ENCODE measurements at places on chromosomes 1 and 21. TPM values are rescaled to one million over a fixed set of nuclear protein-coding genes. Genes with fewer than 3 reads are reported as not detected.
A peak's percentile ranks its signal among the peaks of the same experiment; 100 is the strongest.

DNA sequence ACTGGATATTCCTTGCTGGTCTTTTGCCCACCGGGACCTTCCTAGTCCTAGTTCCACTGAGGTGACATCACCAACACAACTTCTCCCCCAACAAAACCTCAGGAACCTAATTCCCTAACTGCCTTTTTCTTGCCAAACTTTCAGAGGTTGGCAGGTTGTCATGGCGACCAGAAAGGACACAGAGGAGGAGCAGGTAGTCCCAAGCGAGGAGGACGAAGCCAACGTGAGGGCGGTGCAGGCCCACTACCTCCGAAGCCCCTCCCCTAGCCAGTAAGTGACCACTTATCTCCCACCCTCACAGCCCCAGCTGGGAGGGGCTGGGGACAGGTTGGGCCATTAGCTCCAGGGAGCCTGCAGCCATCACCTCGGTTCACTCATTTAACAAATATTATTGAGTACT lies 815 bp downstream of the STYXL2 start:
- DNase-seq = no peak

DNA sequence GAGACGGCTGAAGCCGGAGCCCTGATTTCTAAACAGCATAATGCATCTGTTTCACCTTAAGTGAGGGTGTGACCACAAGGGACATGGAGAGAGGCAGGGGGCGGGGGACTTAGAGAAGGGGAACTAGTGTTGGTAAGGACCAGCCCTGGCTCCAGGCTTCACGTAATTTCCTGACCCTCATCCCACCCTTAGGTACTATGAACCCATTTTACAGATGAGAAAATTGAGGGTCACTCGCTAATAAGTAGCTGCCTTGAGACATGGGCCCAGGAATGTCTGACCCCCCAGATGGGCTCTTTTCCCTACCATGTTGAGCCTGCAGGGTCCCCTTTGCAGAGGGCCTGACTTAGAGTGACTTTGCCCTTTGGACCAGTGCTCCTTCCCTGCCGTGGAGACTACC lies 4.7 kb downstream of the EPHA8 start:
- no peak for DNase-seq

GRCh38 chr21:40846103-40846502 lies 855 bp downstream of the DSCAM start:
- no peak for DNase-seq

DNA sequence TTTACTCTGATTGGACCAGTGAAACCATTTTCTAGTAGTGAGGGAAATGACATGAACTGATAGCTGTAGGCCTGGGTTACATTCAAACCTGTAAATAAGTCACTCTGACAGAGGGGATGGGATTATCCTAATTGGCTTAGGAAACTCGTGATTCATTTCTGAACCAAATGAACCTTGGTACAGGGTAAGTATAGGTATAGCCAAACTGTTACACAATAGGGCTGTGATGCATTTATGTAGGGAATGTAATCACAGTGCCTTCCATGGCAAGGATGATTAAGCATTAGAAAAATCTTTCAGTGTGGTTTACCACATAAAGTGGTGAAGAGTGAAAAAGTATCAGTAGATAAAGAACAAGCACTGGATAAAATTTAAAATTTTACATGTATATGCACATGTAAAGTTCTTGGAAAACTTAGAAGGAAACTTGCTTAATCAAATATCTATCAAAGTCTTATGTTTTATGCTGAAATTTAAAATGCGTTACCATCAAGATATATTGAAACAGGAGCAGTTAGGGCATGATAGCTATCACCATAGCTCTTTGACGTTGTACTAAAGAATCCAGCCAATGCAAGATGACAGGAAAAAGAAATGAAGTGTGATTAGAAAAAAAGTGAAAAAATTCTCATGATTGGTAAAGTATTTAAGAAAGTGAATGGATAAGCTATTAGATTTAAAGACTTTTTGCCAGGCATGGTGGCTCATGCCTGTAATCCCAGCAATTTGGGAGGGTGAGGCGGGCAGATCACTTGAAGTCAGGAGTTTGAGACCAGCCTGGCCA lies 63.0 kb downstream of the RABGAP1L start:
- no peak for DNase-seq

Gene SLFNL1
- 0.37 TPM for total RNA-seq

GRCh38 chr1:159229260-159229885 lies 24.7 kb downstream of the ACKR1 start:
- no peak for DNase-seq

Gene IFI16
- 6.3 TPM for total RNA-seq

Gene UBASH3A
- not detected for total RNA-seq

GRCh38 chr1:230288641-230289349 lies 137.3 kb downstream of the PGBD5 start:
- no peak for DNase-seq

- DNase-seq = no peak
Measured at GRCh38 chr21:46503922-46504550, 45.3 kb downstream of the DIP2A start.

DNA sequence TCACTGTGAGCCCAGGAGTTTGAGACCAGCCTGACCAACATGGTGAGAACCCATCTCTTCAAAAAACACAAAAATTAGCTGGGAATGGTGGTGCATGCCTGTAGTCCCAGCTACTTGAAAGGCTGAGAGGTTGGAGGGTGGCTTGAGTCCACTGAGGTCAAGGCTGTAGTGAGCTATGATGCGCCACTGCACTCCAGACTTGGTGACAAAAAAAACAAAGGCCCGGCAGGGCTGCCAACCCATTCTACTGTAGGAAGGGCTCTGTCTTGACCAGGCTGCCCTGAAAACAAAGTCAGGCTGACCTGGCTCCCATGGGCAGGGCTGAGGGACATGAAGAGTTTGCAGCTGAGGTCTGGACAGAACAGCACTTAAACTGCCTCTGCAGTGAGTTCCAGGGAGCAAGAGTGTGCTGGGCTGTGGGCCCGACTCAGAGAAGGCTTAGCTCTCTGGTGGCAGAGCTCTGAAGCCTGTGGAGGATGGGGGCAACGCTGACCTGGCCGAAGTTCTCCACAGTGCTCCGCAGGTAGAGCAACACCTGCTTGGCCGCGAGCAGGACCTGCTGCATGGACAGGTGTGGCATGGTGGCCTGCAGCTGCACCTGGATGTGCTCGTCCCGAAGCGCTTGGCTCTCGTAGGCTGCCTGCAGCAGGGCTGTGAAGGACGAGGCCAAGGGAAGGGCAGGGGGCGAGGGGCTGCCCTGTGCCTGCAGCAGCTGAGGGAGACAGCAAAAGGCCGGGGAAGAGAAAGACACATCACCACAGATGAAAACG lies 42.4 kb downstream of the URB1 start:
- no peak for DNase-seq

- DNase-seq = no peak
Measured at GRCh38 chr1:107691540-107691939, 273.4 kb downstream of the VAV3 start.

Gene OR2T2
- total RNA-seq = not detected

GRCh38 chr1:200330741-200331428 lies 79.0 kb downstream of the ZNF281 start:
- no peak for DNase-seq

DNA sequence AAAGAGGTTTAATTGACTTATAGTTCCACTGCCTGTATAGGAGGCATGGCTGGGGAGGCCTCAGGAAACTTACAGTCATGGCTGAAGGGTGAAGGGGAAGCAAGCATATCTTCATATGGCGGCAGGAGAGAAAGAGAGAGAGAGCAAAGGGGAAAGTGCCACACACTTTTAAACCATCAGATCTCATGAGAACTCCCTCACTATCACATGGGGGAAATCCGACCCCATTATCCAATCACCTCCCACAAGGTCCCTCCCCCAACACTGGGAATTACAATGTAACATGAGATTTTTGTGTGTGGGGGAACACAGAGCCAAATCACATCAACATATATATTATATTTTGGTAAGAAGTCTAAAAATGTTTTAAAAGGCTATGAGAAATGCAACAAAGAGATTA lies 27.2 kb downstream of the FABP3 start:
- DNase-seq = no peak

- no peak for DNase-seq
Measured at GRCh38 chr1:186473047-186473446, 12.1 kb upstream of the PDC start.

GRCh38 chr1:162667381-162668080 lies 35.3 kb downstream of the DDR2 start:
- no peak for DNase-seq

Gene S100A8
- not detected for total RNA-seq

GRCh38 chr1:111669268-111669667 lies 49.7 kb downstream of the RAP1A start:
- no peak for DNase-seq

GRCh38 chr1:169899519-169900217 lies 6.0 kb upstream of the SCYL3 start:
- DNase-seq = no peak

DNA sequence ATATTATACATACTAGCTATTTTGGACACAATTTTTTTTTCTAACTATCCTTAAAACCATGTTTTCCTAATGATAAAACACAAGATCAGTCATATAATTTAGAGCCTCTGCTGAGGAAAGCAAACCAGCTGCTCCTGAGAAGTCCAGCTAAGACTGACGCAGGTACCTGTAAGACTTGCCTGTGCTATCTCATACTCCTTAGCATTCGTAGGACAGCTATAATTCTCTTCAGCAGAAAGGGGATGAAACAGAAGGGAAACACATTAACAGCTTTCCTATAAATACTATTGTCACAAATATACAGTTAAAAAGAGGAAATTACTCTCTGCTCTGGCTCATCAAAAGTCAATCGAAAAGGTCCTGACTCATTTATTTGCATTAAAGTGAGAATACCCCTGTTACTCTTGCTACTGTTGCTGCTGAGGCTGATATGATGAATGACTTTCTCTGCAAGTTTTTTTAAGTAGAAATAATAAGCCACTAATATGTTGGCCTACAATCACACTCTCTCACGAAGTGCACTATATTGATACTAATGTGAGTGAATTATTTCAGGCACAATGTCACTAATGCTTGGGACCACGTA lies 757.1 kb downstream of the KCNT2 start:
- no peak for DNase-seq

Gene PLOD1
- 62.6 TPM for total RNA-seq

DNA sequence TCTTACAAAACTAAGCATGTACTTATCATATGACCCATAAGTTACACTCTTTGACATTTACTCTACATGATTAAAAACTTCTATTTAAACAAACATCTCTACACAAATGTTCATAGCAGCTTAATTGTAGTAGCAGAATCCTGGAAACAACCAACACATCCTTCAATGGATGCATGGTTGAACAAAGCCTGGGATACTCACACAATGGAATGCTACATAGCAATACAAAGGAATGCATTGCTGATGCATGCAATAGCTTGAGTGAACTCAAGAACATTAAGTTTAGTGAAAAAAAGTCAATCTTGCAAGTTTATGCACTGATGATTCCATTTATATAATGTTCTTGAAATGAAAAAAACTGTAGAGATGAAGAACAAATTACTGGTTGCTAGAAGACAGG lies 686.9 kb downstream of the LRRIQ3 start:
- DNase-seq = no peak

- DNase-seq = no peak
Measured at GRCh38 chr1:60894741-60895140, 187.6 kb upstream of the NFIA start.

Gene RXFP4
- total RNA-seq = not detected

- DNase-seq = no peak
Measured at GRCh38 chr1:65404941-65405340, 15.5 kb upstream of the LEPR start.

DNA sequence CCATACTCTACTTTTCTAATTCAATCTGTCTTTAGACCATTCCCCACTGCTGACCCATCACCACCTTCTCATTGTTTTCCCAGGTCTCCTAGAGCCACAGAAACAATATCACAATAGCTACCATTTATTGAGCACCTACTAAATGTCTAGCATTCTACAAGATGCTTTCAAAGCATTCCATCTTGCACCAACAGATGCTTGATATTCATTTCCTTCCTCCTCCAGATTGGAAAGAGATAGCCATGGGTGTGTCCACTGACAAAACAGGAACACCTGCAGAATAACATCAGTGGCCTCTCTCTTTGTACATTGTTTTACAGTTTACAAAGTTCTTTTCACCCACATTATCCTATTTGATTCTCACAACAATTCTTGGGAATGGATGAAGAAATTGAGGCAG lies 2.2 kb downstream of the RAB3B start:
- no peak for DNase-seq

DNA sequence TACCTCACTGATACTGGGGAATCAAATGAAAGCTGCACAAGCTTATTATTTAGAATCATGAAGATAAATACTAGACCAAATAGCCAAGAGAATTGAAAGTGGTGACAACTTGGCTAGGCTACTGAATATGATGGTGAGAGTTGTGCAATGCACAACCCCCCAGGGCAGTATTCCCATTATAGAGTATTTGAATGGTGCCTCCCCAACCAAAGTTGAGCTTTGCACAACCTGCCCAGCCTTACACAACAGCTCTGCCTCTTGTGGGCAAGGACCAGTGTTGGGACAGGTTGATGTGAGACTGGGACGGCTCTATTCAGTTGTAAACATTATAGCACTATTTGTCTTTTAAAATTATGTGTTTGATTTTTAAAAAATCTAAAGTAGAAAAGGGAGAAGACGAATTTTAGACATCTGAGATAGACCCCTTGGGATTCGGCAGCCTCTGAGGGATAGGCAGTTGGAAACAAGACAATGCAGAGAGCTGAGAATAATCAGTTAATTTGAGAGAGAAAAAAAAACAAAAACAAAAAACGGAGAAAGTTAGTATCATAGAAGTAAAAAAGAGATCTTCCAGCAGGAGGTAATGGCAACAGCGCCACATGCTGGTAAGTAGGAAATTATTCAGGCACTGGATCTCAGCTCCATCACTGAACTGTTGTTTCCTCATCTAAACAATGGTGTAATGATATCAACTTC lies 91.0 kb upstream of the KCNA3 start:
- peak; percentile 16 for DNase-seq

- DNase-seq = no peak
Measured at GRCh38 chr1:218247339-218247738, 37.8 kb upstream of the RRP15 start.

Data from neural crest cell (in vitro differentiated cells).